ENCODE measurements at places on chromosomes 11 and 22.

GRCh38 chr11:65425971-65426838 lies 3.6 kb downstream of the NEAT1 start:
- DNase-seq: no peak

- DNase-seq: no peak
Observed at GRCh38 chr11:65557280-65558001, 718 bp downstream of the LTBP3 start.

DNA sequence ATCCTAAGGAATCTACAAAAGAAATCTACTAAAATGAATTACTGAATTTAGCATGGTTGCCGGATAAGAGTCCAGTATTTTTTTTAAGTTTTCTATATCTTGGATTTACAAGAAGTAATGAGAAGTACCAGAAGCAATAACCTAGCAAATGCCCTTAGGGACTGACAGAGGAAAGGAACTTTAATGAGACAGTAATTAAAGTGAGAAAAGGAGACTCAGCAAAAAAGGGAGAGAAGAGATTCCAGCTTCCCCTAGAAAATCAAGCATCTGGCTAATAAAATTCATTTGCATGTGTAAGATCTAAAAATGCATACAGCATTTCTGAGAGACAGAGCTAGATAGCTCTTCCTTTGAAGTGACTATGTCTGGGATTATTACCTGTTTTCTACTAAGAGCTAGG lies 39.1 kb downstream of the IZUMO1R start:
- no peak for DNase-seq

DNA sequence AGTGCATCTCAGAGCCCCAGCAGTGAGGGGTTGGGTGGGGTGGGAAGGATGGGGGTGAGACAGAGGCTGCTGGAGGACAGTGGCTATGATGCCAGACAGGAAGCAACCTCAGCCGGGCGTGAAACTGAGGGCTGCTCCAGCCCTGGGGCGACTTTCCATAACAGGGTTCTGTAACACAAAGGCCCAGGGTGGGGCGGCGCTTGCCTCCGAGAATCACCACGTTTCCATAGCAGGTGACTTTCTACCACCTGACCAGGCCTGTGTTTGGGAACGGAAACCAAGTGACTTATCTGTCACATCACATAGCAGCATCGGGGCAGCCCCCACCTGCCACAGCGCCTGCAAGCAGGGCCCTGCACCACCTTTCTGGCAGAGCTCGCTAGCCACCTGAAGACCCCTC lies 85.8 kb downstream of the TRMU start:
- DNase-seq: no peak

GRCh38 chr11:112178936-112179335 lies 3.6 kb downstream of the BCO2 start:
- no peak for DNase-seq

GRCh38 chr11:112588252-112588694 lies 327.6 kb upstream of the PLET1 start:
- DNase-seq: peak; percentile 83

DNA sequence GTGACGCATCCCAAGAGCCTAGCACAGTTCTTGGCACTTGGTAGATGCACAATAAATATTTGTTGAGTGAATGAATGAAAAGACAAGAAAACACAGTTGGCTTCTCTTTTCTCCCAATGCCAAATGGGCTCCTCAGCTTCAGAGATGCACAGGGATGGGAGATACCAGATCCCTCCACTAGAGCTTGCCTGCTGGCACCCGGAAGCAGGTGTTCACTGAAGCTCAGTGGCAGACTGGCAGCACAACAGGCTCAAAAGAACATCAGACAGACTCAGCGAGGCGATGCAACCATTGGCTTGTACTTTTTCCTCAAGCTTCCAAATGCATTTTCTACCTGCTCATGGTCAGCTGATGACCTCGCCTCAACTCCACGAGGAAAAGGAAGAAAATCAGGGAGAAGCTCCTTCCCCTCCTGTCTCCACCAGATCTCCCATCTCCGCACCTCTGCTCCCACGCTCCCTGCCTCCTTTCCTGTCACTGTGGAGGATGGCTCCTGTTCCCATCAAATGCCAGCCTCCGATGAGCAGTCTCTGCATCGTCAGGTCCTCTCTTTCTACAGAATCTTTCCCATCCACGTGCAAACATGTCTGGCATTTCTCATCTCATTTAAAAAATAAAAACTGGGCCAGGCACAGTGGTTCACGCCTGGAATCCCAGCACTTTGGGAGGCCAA lies 5.8 kb downstream of the RAPSN start:
- DNase-seq: no peak

- no peak for DNase-seq
Observed at GRCh38 chr11:74494916-74495315, 1.4 kb upstream of the LIPT2 start.

DNA sequence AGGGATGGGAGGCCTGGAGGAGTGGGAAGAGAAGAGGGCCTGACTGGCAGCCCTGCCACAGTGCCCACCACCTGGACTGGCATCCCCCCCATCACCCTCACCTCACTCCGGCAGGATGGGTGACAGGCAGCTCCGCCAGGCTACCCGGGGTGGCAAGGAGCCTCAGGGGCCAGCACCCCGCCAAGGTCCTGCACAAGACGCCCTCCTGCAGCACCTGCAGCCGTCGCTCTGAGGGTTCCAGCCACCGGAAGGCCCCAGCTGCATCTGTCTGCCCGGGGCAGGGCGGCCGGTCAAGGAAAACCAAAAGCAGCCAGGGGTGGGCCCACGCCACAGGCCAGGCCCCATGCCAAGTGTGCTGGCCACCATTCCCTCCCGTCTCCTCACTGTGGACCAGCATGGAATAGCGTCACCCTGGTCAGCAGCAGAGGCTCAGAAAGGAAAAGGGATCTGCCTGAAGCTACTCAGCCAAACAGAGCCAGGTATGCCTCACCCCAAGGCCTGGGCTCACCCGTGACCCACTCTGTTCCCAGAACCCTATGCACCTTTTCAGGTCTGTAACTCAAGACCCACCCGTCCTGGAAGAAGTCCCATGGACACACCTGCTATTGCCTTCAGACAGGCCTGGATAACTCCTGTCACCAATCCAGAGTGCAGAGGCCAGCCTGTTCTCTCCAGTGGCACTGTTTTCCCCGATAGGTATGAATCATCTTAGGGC lies 7.0 kb downstream of the RHBDD3 start:
- no peak for DNase-seq

DNA sequence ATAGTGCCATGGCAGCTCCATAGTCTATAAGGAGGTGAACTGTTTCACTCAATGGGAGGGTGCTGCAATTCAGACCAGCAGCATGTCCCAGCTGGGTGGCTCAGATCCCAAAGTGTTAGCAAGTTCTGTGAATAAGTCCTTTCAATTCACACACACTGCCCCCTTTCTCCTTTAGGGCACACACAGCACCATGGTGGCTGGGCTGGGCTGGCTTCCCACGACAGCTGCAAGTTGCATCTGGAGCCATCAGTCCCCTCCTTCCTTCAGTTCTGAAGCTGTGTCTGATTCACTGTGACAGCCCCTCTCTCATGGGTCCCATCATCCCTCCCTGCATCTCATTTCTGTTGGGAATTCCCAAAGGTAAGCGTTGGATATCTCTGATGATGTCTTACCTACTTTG lies 324.1 kb upstream of the NCAM1 start:
- no peak for DNase-seq

DNA sequence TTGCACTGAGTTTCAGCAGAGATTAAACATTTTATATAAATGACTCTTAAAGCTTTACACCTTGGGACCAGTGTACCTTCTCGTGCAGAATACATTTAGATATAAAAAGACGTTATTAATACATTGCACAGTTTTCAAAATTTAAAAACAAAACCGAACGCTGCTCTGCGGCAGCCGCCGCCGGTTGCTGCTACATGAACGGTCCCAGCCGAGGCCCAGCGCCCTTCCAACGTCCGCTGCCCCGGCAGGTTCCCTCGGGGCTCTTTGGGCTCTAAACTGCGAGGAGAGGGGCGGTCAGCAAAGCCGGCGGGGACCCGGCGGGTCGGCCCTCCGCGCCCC lies 2.0 kb downstream of the CDKN1C start:
- no peak for DNase-seq

GRCh38 chr11:1100417-1101245 lies 26.0 kb downstream of the MUC2 start:
- DNase-seq: no peak

DNA sequence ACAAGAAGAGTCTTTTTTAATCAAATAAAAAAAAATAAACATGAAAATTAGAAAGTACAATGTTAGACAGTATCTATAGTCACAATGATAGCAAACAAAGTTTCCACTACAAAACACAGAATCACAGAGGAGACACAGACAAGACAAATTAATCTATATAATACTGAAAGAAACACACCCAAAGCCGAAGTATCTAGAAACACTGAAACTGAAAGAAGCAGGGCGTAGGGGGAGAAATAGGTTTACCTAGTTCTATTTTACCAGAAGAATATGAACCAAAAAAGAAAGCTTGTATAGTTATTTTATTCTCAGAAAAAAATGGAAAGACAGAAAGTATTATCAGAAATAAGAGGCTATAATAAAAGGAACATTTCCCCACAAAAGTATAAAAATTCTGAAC lies 27.1 kb upstream of the NUP50 start:
- DNase-seq: no peak

DNA sequence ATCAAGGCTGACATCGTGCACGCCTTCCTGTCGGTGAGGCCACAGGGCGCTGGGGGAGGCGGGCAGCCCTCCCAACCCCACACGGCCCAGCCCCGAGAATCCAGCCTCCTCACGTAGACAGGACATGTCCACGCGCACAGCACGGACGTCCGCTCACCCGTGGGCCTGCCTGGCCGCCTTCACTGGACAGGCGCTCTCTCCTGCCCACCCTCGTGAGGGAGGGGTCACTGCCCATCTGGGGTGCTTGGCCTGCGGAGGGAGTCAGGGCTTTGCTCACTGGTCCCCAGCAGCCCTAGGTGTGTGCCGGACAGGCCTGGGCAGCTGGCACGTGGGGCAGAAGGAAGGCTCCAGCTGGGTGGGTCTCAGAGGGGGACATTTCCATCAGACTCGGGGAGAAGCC lies 32.0 kb downstream of the MOB2 start:
- no peak for DNase-seq

GRCh38 chr22:31079095-31079642 lies 1.9 kb upstream of the SMTN start:
- no peak for DNase-seq

DNA sequence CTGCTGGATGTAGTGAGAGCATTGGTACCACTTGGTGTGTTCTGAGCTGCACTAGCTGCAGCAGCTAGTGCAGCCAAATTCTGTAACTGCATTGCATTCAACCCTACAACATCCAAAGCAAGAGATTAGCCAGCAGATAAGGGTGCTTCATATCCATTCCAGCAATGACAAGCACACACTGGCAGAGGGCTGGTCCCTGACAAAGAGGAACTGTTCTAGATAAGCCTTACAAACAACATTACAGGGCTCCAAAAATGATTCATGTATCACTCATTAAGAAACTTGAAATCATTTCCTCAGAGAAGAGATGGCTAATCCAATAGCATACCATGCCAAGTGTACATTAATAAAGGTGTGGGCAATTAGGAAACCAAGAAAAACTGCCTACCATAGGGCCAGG lies 28.4 kb upstream of the RAPSN start:
- DNase-seq: no peak

- peak; percentile 78 for DNase-seq
Observed at GRCh38 chr22:25362215-25362882, 142.9 kb downstream of the CRYBB2 start.

- DNase-seq: no peak
Observed at GRCh38 chr11:65915101-65915820, 3.6 kb downstream of the C11orf68 start.

DNA sequence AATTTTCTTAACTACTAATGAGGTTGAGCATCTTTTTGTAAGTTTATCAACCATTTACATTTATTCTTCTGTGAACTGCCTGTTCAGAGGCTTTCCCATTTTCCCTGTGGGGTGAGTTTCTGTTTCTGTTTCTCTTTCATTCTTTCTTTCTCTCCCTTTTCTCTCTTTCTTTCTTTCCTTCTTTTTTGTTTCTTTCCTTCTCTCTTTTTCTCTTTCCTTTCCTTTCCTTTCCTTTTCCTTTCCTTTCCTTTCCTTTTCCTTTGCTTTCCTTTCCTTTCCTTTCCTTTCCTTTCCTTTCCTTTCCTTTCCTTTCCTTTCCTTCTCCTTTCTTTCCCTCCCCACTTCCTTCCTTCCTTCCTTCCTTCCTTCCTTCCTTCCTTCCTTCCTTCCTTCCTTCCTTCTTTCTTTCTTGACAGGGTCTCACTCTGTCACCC lies 8.0 kb upstream of the ZBED5 start:
- no peak for DNase-seq

GRCh38 chr11:91906871-91907624 lies 317.6 kb upstream of the FAT3 start:
- no peak for DNase-seq

- peak; percentile 22 for DNase-seq
Observed at GRCh38 chr11:87150936-87151335, 113.2 kb downstream of the TMEM135 start.

- peak; percentile 92 for DNase-seq
Observed at GRCh38 chr11:72141066-72141465, 5.5 kb downstream of the FOLR3 start.

GRCh38 chr11:36724742-36725385 lies 126.8 kb upstream of the RAG2 start:
- DNase-seq: no peak

- no peak for DNase-seq
Observed at GRCh38 chr11:56967726-56968125, 21.0 kb upstream of the OR5AK2 start.

GRCh38 chr11:106228996-106229395 lies 151.5 kb downstream of the AASDHPPT start:
- DNase-seq: no peak

DNA sequence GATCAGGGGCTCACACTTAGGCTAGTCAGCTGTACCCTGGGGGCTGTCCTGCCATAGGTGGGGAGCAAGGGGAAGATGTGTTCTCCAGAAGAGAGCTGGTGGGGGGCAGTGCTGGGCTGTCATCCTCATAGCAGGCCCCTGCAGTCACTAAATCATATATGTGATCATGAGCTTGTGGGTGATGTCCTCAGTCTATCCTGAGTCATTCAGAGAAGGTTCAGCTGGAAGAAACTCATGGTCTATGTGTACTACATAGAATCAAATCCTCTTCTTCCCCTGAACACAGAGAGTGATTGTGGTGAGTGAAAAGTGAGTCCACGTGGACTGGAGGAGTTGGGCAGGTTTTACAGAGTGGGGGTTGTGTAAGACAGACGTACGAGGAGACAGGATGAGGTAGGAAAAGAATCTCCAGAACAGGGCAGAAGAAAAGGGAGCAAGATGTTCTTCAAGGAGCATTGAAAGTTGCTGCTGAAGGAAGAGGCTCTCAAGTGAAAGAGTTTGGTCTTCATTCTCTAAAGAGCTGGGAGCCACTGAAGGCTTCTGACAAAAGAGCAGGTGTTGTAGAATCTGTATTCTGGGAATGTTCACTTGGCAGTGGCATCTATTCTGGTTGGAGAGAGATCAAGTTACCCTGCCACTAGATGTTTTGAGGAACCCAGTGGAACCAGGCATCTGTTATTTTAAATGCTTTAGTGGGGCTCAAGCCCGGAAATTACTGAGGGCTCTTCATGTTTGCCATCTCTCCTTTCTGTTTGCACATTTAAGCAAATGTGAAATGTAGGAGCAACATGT lies 68.9 kb downstream of the C22orf31 start:
- no peak for DNase-seq

GRCh38 chr11:100969008-100969407 lies 160.6 kb downstream of the PGR start:
- DNase-seq: no peak
